ENCODE measurements at places on chromosomes 1 and 21.

GRCh38 chr1:1181129-1181937 is 7.7 kb downstream of the TTLL10 start:
- DNase-seq = no peak

GRCh38 chr1:97042551-97042950 is 321.0 kb downstream of the PTBP2 start:
- DNase-seq = peak; percentile 67

- no peak for DNase-seq
Measured at GRCh38 chr1:46804027-46804889, 5.4 kb downstream of the CYP4B1 start.

DNA sequence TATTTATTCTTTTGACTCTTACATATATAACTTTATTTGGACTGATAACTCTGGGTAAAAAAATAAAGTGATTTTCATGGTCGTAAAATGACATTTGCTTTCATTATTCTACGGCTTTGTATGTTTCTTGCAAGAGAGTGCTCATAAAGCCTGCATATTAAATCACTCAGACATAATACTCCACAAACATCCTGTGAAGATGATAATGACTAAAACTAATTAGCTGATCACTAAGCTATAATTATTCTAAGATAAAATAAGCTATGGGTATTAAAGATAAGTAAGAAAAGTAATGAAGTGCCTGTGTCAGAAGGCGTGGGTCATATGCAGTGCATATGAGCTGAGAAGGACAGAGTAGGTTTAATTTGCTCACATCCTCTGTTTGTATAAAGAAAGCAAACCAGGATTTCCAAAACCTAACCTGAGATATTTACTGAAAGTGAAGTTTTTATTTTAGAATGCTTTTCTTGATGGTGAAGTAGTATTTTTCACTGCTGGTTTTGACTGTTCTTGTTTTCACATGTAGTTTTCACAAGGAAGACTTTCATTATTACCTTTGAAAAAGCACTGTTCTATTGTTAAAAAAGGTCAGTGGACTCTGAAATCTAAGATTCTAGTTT is 278.8 kb downstream of the AMY1C start:
- DNase-seq = no peak

- DNase-seq = no peak
Measured at GRCh38 chr1:42853116-42853884, 6.9 kb downstream of the ZNF691 start.

- no peak for DNase-seq
Measured at GRCh38 chr1:197633447-197634078, 141.7 kb downstream of the DENND1B start.

GRCh38 chr1:246784621-246785493 is 60.6 kb downstream of the SCCPDH start:
- peak; percentile 88 for DNase-seq

DNA sequence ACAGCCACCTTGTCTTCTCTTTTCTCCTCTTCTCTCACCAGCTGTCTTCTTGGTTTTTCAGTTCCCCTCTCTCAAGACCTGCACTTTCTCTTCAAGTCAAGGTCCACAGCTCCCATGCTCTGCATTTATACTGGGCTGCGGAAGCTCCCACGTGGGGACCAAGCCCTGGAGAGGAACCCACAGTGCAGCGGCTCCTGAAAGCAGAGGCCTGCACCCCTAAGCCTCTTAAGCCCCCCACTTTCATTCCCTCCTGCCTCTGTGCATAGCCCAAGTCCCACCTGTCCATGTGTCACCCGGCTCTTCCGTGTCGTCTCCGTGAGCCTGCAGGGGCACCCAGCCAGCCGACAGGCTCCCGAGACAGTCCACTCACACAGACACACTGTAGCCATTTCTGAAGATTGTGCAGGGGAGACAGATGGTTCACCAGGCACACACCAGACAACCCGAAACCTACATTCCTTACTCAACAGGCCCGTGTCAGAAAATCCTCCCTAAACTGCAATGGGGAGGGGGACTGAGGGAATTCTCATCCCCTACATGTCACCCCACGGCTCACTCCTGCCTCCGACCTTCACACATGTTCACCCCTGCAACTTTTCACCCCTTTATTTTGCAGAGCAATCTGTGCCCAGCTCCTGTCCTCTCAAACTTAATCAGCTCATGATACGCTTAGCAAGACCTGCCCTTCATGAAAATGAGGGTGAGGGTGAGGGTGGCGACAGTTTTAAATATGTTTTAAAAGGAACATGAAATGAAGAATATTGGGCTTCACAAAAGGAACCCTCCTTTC is 6.3 kb downstream of the MX2 start:
- DNase-seq = no peak

- no peak for DNase-seq
Measured at GRCh38 chr1:117122330-117123025, 929 bp upstream of the TRIM45 start.
